WTC11 (cell line): ENCODE measurements at places on chromosomes 16 and 17. TPM values are rescaled to one million over a fixed set of nuclear protein-coding genes. Genes with fewer than 3 reads are reported as not detected.
A peak's percentile ranks its signal among the peaks of the same experiment; 100 is the strongest.

Gene PIK3R6
- total RNA-seq = 0.15 to 0.23 TPM (median 0.21 TPM) in 3 replicates

Gene ZNF423
- 37.6 to 38.8 TPM (median 38.6 TPM) in 3 replicates for total RNA-seq

Gene CHRNE
- total RNA-seq = 0.64 to 0.78 TPM (median 0.70 TPM) in 3 replicates

Gene KRT40
- total RNA-seq = not detected in 3 replicates

Gene KRT39
- not detected in 3 replicates for total RNA-seq

Gene SLC5A11
- total RNA-seq = 0.11 to 0.23 TPM in 2 of 3 replicates, not detected in the other

Gene CD300E
- not detected in 3 replicates for total RNA-seq

Gene NLRP1
- 16.6 to 17.9 TPM (median 17.6 TPM) in 3 replicates for total RNA-seq

Gene PSMD7
- 124 to 135 TPM (median 131 TPM) in 3 replicates for total RNA-seq

DNA sequence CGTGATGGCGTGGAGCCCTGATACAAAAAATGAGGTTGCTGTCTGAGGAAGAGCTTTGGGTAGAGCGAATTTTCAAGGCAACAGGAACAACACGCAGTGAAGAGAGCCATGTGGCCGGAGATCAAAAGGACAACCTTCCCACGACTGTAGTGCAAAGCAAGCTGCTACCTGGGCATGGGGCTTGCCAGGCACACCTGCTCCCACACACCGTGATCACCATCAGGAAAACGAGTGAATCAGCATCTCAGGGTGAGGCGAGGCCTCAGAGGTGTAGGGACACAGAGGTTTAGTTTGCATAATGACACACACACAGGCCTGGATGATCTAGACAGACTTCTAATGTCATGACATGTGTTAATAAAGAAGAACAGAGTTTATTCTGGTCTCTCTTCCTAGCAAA is 65.7 kb downstream of the PARN start:
- H3K4me3 ChIP-seq = no peak overlapping the region
- peak overlapping the region; percentile 36 for H3K27ac ChIP-seq
- H3K36me3 ChIP-seq = no peaks in the 10 kb centered on the region; the same call in 1 of the 2 replicates
- H3K27me3 ChIP-seq = no peaks in the 10 kb centered on the region
- DNase-seq = no peak

DNA sequence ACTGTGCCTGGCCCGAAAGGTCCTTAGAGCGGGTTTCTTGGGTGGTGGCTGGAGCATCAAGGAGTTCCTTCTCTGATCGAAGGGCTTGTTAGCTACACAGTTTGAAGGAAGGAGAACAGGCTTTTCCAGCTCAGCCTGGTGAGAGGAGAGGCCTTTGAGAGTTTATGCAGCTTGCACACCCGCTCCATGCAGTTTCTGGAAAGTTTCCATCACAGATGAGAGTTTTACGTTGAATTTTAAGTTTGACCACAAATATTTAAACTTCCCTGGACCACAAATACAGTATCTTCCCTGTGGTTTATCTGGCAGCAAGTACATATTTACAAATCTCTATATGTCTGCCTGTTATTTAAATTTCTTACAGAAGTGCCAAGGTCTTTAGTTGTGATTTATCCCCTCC is 56.8 kb downstream of the HIC1 start:
- H3K4me3 ChIP-seq = no peak overlapping the region
- peak overlapping the region; percentile 26; the same call in 1 of the 2 replicates for H3K27ac ChIP-seq
- DNase-seq = no peak
- H3K36me3 ChIP-seq = no peaks in the 10 kb centered on the region
- H3K4me1 ChIP-seq = peaks cover 5% of the 10 kb centered on the region
- no peaks in the 10 kb centered on the region for H3K27me3 ChIP-seq

- peaks cover 15% of the 10 kb centered on the region for H3K4me1 ChIP-seq
- 0 out of 2 replicates have a peak, but pooled peaks cover 2% of the 10 kb centered on the region for H3K36me3 ChIP-seq
- H3K27me3 ChIP-seq = peaks cover 6% of the 10 kb centered on the region; the same call in 1 of the 2 replicates
- H3K27ac ChIP-seq = no peak overlapping the region
These were observed 50.8 kb downstream of the PITPNM3 start for GRCh38 chr17:6505425-6506142.

GRCh38 chr17:77535435-77535834 is 394.7 kb downstream of the SEC14L1 start:
- DNase-seq = no peak
- peaks cover 11% of the 10 kb centered on the region for H3K4me1 ChIP-seq

DNA sequence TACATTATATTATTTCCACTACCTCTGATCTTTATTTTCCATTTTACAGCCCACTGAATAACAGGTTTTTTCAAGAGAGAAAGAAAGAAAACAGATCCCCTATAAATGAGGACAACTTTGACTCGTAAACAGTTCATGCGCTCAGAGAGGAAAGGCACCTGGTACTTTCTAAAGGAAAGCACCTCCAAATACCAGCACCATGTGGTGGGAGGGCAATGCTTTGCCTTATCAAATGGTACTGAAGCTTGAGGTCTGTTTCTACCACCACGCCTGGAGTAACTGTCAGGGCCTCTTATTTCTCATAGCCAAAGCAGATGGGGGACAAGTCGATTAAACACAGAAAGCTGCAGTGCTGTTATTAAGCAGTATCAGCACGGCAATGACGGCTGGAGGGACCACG is 510.3 kb upstream of the ZFHX3 start:
- H3K27ac ChIP-seq = no peak overlapping the region
- H3K27me3 ChIP-seq = no peaks in the 10 kb centered on the region
- DNase-seq = no peak
- no peaks in the 10 kb centered on the region for H3K36me3 ChIP-seq
- H3K4me3 ChIP-seq = no peak overlapping the region

DNA sequence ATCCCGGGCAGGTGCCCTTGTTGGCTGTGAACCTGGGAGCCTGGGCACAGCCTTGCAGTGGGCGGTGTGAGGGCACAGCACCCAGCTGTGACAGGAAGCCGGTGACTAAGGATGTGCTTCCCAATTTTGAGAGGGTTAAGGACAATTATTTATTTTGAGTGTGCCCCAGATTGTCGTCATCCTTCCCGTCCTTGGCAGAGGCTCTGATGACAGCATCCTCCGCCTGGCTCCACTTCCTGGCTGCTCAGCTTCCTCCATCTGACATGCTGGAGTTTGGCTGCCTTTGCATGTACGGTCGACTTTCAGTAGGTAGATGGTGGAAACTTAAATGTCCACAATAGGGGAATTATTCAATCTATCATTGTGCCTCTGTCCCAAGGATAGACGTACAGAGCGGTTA is 282.4 kb upstream of the EEF2KMT start:
- no peak overlapping the region for H3K4me3 ChIP-seq
- H3K4me1 ChIP-seq = peaks cover 9% of the 10 kb centered on the region
- no peak for DNase-seq

- H3K4me1 ChIP-seq = peaks cover 23% of the 10 kb centered on the region
- peaks cover 29% of the 10 kb centered on the region for H3K27me3 ChIP-seq
- no peak overlapping the region for H3K27ac ChIP-seq
- no peak for DNase-seq
- peak overlapping the region; percentile 53 for H3K4me3 ChIP-seq
- no peaks in the 10 kb centered on the region for H3K36me3 ChIP-seq
These were observed 1.1 kb upstream of the CHAD start for GRCh38 chr17:50469671-50470305.

DNA sequence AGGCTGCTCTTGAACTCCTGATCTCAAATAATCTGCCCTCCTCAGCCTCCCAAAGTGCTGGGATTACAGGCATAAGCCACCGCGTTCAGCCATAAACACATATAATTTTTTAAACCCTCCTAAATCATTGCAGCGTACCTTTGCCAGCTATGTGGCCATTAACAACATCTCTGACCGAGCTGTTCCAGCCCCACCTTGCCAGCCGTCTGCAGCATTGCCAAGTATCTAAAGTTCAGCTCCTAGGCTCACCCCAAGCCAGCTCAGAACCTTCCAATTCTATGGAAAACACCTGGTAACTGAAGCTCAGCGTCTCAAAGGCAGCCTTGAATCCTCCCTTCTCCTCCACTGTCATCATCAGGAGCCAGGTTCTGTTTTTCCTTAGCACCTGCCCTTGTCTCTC is 5.1 kb upstream of the MEIOB start:
- H3K4me1 ChIP-seq = no peaks in the 10 kb centered on the region; the same call in 1 of the 2 replicates
- no peak for DNase-seq
- H3K27me3 ChIP-seq = peaks cover 33% of the 10 kb centered on the region
- no peaks in the 10 kb centered on the region for H3K36me3 ChIP-seq
- no peak overlapping the region for H3K27ac ChIP-seq

- no peak overlapping the region for H3K4me3 ChIP-seq
- DNase-seq = no peak
- H3K36me3 ChIP-seq = peaks cover 40% of the 10 kb centered on the region
- no peak overlapping the region; the same call in 1 of the 2 replicates for H3K27ac ChIP-seq
These were observed 8.4 kb downstream of the PER1 start for GRCh38 chr17:8143581-8144400.

DNA sequence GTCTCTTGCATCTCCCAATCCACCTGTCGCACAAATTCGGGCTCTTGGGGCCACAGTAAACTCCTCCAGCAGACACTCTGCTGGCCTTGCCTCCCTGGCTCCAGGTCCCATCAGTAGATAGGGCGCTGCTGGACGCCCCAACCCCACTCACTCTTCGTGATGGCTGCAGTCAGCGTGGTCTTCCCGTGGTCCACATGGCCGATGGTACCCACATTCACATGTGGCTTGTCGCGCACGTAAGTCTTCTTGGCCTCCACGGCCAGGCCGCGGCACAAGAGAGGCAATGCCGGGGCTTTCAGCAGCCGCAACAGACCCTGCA is 428 bp downstream of the TUFM start:
- H3K27me3 ChIP-seq = no peaks in the 10 kb centered on the region; the same call in 1 of the 2 replicates
- H3K4me1 ChIP-seq = peaks cover 14% of the 10 kb centered on the region
- peaks cover 40% of the 10 kb centered on the region for H3K36me3 ChIP-seq
- DNase-seq = no peak
- peak overlapping the region; percentile 98 for H3K4me3 ChIP-seq
